ENCODE measurements at places on chromosomes 5 and 9.

DNA sequence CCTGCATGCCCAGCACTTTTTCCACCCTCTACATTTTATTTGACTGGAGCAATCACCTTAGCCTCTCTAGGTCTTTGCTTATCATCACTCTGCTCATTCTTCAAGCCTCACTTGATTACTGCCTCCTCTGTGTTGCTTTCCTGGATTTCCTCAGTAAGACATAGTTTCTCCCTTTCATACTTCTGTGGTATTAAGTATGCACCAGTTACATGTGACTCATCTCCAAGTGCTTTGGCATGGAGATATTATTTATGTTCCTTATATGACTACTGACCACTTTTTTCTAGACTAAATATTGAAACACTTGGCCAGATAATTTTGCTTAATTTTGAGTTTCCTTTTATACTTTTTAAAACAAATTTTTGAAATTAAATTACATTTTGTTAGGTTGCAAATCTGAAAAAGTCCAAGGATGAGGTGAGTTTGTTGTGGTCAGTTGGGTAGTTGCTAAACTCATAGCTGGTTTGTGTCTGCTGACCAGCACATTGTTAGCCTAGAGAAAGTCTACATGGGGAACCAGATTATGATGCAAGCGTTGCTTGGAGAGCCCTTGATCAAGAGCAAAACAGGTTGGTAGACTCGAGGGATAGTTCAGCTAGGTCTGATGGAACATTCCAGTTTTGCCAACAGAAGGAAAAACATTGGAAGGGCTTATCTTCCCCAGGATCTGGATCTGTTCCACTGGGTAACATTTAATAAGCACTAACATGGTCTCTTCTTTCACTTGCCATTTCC is 140.2 kb downstream of the TMC1 start:
- H3K4me3 ChIP-seq, result no peak overlapping the region
- H3K27ac ChIP-seq, result no peak overlapping the region
- no peaks in the 10 kb centered on the region for H3K27me3 ChIP-seq
- no peaks in the 10 kb centered on the region for H3K36me3 ChIP-seq

- no peaks in the 10 kb centered on the region for H3K4me1 ChIP-seq
- H3K4me3 ChIP-seq, result no peak overlapping the region
- peaks cover 6% of the 10 kb centered on the region for H3K27me3 ChIP-seq
- no peak overlapping the region for H3K27ac ChIP-seq
- DNase-seq, result no peak
- no peaks in the 10 kb centered on the region for H3K36me3 ChIP-seq
Observed at GRCh38 chr9:126375386-126375785, 48.8 kb downstream of the MVB12B start.

DNA sequence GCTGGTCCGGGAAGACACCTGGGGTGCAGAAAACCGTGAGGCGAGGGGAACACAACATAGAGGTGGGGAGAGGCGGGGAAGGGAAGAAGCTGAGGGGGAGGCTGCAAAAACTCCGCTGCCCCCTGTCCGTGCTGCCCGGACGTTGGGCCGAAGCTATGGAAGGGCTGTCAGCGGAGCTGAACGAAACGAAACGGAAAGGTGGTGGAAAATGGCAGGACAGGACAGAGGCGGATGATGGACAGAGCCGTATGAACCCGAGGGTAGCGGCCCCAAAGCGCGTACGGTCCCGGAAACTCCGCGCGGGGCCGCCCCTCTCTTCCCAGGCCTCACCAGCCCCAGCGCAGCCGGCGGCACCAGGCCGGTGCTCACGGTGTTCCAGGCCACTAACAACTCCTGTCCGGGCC is 272 bp downstream of the ANAPC2 start:
- H3K36me3 ChIP-seq, result peaks cover 21% of the 10 kb centered on the region
- H3K27ac ChIP-seq, result peak overlapping the region; percentile 77
- no peak for DNase-seq
- peak overlapping the region; percentile 99 for H3K4me3 ChIP-seq

DNA sequence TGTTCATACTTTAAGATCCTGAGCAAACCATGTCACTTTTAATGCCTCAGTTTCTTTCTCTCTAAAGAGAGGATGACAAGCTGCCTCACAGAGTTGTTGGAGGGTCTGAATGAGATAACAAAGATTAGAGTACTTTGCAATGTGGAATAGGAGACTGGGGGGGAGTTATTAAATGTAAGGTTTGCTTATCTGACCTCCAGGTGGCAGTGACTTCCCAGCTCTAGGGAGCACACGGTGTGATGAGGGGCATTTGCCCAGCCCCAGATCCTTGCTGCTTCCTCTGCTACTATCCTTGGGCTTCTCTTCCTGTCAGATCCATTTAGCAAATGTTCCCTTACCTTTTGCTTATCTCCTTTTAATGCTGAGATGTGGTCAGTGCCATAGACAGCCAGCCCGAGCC is 30.7 kb downstream of the ENHO start:
- no peak overlapping the region for H3K27ac ChIP-seq
- peaks cover 4% of the 10 kb centered on the region for H3K27me3 ChIP-seq
- H3K36me3 ChIP-seq, result no peaks in the 10 kb centered on the region

DNA sequence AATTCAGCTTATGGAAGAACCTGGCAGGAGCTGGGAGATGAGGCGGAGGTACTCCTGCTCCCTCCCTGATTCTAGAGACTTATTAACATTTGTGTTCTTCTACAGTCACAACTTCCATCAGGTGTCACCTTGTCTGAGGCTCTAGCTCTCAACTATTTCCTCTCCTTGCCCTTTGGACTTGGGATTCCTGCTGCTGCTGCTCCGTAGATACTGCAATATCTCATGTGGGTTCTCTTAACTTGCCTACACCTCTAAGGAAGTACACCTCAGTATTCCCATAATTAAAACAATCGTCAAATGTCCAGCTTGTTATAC is 21.2 kb downstream of the ANXA1 start:
- H3K27ac ChIP-seq, result no peak overlapping the region
- no peaks in the 10 kb centered on the region for H3K27me3 ChIP-seq
- no peaks in the 10 kb centered on the region for H3K36me3 ChIP-seq
- H3K4me1 ChIP-seq, result no peaks in the 10 kb centered on the region

DNA sequence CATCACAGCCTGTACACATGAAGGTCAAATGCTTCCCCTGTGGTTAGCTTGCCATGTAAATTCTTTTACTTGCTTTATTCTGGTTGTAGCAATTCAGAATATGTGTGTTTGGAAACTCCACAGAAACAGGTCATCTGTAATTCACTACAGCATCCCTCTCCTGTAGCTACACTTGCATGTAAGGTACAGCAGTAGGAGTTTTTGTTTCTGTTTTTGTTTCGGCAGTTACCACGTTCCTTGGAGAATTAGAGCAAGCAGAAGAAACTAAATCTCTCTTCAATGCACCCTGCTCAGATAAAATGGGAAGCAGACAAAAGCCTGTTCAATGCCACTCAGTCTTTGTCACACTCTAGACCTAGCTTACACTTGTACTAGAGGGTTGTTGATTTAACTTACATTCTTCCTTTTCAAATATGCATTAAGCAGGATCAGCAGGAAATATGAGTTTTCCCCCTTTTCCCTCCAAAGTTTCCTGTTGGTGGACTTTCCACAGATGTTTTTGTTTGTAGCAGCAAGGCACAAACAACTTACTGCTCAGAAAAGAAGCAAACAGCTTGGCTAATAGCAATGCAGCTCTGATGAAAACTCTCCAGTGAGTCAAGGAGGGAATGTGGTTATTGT is 80.9 kb downstream of the YIPF5 start:
- H3K4me3 ChIP-seq, result no peak overlapping the region
- H3K4me1 ChIP-seq, result no peaks in the 10 kb centered on the region
- no peaks in the 10 kb centered on the region for H3K27me3 ChIP-seq
- no peak for DNase-seq

DNA sequence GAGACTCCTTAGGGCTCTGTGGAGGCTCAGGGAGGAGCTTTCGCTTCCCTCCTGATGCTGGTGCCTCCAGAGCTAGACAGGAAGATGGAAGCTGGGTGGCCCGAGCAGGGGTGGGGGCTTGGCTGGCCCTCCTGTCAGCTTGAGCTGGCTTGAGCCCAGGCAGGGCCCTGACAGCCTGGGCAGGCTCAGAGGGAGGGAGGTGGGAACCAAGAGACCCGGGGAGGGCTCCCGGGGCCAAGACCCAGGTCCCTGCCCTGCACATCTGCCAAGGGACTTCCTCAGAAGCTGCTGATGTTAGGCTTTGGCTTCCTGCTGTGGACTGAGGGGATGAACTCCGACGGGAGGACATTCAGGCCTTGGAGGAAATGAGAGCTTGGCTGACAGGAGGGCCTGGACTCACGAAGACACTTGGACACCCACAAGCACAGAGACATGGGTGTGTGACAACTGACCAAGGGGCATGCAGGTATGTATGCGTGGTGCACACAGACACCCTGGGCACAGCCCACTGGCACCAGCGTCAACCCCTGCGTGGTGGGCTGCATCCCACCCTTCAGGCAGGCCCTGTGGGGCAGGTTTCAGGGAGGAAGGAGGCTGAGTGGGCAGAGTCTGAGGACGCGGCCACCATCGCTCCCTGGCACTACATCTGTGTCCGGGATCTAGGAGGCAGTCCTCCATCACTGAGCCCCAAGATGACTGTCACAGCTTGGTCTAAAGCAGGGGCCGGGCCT is 1.7 kb upstream of the LTC4S start:
- no peaks in the 10 kb centered on the region for H3K36me3 ChIP-seq
- no peak overlapping the region for H3K27ac ChIP-seq
- H3K27me3 ChIP-seq, result no peaks in the 10 kb centered on the region
- no peak for DNase-seq

DNA sequence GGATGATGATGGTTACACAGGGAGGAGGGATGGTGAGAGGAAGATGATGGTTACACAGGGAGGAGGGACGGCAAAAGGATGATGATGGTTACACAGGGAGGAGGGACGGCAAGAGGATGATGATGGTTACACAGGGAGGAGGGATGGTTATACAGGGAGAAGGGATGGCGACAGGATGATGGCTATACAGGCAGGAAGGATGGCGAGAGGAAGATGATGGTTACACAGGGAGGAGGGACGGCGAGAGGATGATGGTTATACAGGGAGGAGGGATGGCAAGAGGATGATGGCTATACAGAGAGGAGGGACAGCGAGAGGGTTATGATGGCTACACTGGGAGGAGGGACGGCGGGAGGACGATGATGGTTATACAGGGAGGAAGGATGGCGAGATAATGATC is 64.1 kb upstream of the FCN1 start:
- no peaks in the 10 kb centered on the region for H3K36me3 ChIP-seq
- no peak for DNase-seq
- no peak overlapping the region for H3K4me3 ChIP-seq

- H3K4me3 ChIP-seq, result peak overlapping the region; percentile 86
- H3K36me3 ChIP-seq, result no peaks in the 10 kb centered on the region
Observed at GRCh38 chr5:109688630-109688969, 1.1 kb upstream of the MAN2A1 start.

DNA sequence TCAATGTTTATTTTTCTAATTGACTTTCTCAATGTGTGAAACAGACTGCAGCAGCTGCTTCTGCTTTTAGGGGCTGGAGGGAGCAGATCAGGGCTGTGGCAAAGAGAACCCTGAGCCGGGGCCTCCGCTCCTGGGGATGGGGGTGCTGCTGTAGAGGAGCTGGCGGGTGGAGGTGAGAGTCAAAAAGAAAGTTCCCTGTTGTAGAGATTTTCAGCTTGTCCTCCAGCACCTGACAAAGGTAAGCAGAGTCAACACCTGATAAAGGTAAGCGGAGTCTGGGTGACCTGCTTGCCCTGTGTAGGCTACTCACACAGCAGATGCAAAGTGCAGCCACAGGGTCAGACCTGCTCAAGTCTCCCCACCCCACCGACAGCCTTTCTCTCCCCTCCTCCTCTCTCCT is 252.4 kb upstream of the IRX1 start:
- no peak overlapping the region for H3K27ac ChIP-seq
- DNase-seq, result no peak
- no peaks in the 10 kb centered on the region for H3K27me3 ChIP-seq
- H3K4me1 ChIP-seq, result no peaks in the 10 kb centered on the region
- no peak overlapping the region for H3K4me3 ChIP-seq
- no peaks in the 10 kb centered on the region for H3K36me3 ChIP-seq

GRCh38 chr5:139745800-139746690 is 49.6 kb upstream of the PSD2 start:
- H3K36me3 ChIP-seq, result no peaks in the 10 kb centered on the region
- no peak overlapping the region for H3K4me3 ChIP-seq
- no peaks in the 10 kb centered on the region for H3K27me3 ChIP-seq

DNA sequence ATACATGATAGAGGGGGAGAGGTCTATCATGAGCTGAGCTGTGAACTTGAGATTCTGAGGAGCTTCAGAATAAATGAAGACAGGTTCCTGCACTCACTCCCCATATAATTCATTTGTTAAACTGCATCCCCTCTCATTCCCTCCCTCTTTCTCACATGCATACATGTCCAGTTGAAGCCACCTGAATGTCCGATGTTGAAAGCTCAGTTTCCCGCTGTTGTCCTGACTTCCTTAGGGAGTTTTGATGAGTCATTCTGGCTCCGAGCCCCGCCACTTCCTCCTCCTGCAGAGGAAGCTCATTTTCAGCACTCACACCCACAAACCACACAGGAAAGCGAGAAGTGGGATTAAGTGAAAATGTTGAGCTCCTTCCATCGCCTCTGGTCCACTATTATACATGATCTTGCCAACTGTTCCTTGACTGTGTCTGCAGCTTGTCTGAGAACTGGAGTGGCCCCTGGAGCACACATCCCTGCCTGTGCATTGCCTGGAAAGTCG is 121.2 kb downstream of the CEMIP2 start:
- no peaks in the 10 kb centered on the region for H3K36me3 ChIP-seq
- DNase-seq, result peak; percentile 16
- H3K27ac ChIP-seq, result no peak overlapping the region
- no peaks in the 10 kb centered on the region for H3K4me1 ChIP-seq
- no peak overlapping the region for H3K4me3 ChIP-seq

DNA sequence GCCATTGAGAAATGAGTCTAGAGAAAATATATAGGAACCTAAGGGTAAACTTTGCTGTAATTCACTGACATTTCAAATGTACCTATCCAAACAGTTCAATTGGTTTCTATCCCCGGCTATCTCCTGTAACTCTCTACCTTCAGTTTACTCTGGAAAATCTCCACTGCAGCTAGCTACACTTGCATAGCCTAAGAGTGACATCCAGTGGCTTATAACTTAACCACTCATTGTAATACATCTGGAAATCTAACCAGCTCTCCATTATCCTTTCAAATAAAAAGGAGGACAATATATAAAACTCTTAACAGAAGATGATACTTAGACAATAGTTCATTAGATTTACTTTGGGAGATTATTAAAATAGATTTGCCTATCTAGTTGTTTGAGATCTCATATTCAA is 35.3 kb upstream of the SPDL1 start:
- no peaks in the 10 kb centered on the region for H3K4me1 ChIP-seq
- H3K36me3 ChIP-seq, result no peaks in the 10 kb centered on the region
- 0 out of 2 replicates have a peak, but pooled peaks cover 1% of the 10 kb centered on the region for H3K27me3 ChIP-seq
- H3K4me3 ChIP-seq, result no peak overlapping the region
- no peak overlapping the region for H3K27ac ChIP-seq

DNA sequence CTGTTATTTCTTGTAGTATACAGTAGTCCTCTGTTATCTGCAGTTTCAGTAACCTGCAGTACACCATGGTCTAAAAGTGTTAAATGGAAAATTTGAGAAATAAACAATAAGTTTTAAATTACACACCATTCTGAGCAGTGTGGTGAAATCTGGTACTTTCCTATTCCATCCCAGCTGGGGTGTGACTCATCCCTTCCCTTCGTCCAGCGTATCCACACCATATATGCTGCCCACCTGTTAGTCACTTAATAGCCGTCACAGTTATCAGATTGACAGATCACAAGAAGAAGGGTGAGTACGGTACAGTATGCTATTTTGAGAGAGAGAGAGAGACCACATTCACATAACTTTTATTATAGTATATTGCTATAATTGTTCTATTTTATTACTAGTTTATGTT is 28.9 kb downstream of the FAM151B start:
- DNase-seq, result peak; percentile 2
- no peaks in the 10 kb centered on the region for H3K27me3 ChIP-seq
- H3K4me1 ChIP-seq, result no peaks in the 10 kb centered on the region
- H3K36me3 ChIP-seq, result no peaks in the 10 kb centered on the region

- H3K27me3 ChIP-seq, result no peaks in the 10 kb centered on the region
- DNase-seq, result no peak
- H3K36me3 ChIP-seq, result no peaks in the 10 kb centered on the region
- peak overlapping the region; percentile 71 for H3K4me3 ChIP-seq
- peak overlapping the region; percentile 79 for H3K27ac ChIP-seq
Observed at GRCh38 chr9:34988218-34989002, 1.1 kb upstream of the DNAJB5 start.

All from GM12878 (cell line).